ENCODE measurements at places on chromosomes 4 and X. TPM values are rescaled to one million over a fixed set of nuclear protein-coding genes. Genes with fewer than 3 reads are reported as not detected.

The MSANTD1 gene
- 2.6 TPM for total RNA-seq

The TEC gene
- 6.9 TPM for total RNA-seq

The SMR3B gene
- total RNA-seq, result 1.7 TPM

The DHRSX gene
- 28.1 TPM for total RNA-seq

The MAGEA4 gene
- total RNA-seq, result not detected

The CTSO gene
- total RNA-seq, result 1.4 TPM

The DCAF4L1 gene
- total RNA-seq, result 0.26 TPM

The GABRB1 gene
- total RNA-seq, result 3.5 TPM

The IBSP gene
- total RNA-seq, result not detected

DNA sequence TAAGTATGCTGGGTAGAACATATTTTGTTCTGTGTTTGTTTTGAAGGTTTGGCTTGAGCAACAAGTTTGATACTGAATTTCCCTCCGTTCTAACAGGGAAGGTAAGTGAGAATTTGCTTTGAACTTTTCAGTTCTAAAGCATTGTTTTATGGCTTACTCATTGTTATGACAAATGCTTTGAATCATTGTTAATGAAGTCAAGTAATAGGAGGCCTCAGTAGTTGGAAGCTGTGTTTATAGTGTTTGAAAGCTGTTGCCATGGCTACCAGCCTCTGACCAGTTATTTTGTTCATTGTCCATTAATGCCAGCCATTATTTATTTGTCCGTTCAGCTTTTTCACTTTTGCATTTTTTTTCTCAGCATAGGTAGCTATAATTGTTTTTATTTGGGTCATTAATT, 14.4 kb downstream of the CHIC1 start:
- DNase-seq, result no peak

- DNase-seq, result peak; percentile 14
Observed at GRCh38 chr4:108361446-108361820, 192.7 kb upstream of the LEF1 start.

DNA sequence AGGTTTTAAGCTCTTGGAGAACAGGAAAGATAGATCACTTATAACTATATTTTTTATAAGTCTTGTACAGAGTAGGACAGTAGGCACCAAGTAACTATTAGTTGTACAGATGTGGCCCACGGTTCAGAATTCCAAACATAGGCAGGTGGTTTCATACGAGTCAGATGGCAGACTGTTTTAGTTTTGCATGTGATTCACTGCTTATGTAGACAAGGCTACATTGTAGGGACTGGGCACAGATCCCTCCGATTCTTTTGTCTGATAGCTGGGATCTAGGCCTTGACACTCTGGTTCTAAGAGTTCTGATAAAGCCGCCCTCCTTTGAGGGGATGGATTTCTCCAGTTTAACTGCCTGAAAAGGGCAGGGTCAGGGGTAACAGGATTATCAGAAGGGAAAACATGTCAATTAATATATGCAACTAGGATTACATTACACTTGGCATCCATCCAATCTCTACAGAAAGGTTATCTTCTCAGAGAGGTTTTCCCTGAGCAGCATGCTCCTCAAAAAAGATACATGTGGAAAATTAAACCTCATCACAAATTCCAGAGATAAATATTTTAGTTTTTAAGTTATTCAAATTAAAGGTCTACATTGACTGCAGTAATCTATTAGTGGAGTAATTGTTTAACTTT, 87.8 kb downstream of the SPRY1 start:
- peak; percentile 40 for DNase-seq

GRCh38 chr4:187606581-187606980, 389.0 kb upstream of the ZFP42 start:
- DNase-seq, result peak; percentile 84

- DNase-seq, result no peak
Observed at GRCh38 chr4:123167931-123168330, 228.7 kb upstream of the SPRY1 start.

- DNase-seq, result no peak
Observed at GRCh38 chrX:9671998-9672397, 93.6 kb downstream of the GPR143 start.

- no peak for DNase-seq
Observed at GRCh38 chr4:41600243-41600912, 62.4 kb downstream of the LIMCH1 start.

- DNase-seq, result no peak
Observed at GRCh38 chrX:40142417-40142816, 44.7 kb upstream of the BCOR start.

DNA sequence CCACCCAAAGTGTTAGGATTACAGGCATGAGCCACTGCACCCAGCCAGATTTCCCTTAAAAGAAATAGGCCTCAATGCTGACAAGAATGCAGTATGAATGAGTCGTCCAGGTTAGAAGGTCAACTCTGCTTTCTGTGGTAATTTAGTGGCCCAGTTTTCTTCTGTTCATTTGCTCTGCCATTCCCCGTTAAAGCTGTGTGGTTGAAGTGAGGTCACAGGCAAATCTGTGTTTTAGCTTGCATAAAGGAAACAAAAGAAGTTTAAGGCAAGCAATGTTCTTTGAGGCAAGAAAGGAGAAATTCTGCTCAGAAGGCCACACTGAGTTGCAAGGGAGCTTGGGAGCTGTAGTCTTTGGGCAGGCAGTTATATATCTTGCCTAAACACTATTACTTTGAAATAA, 176.8 kb downstream of the LARP7 start:
- no peak for DNase-seq

DNA sequence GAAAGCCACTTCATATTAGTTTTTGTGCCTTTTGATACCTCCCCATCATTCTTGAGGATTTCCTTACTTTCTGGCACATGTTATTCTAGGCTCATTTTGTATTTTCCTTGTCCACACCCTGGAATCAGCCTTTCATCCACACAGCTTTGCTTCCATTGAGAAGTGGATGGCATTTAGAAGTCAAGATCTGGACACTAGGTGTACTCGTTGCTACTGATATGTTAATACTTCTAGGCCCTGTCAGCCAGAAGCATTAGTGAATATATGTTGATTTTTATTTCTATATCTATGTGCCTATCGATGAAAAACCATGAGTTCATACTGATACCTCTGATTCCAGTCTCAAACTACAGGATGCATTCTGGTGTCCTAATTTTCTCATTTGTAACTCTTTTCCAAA, 73.2 kb downstream of the ARHGAP24 start:
- no peak for DNase-seq

GRCh38 chr4:82711158-82711785, 87.3 kb downstream of the SCD5 start:
- no peak for DNase-seq

- DNase-seq, result no peak
Observed at GRCh38 chrX:112536544-112536943, 143.2 kb downstream of the LHFPL1 start.

DNA sequence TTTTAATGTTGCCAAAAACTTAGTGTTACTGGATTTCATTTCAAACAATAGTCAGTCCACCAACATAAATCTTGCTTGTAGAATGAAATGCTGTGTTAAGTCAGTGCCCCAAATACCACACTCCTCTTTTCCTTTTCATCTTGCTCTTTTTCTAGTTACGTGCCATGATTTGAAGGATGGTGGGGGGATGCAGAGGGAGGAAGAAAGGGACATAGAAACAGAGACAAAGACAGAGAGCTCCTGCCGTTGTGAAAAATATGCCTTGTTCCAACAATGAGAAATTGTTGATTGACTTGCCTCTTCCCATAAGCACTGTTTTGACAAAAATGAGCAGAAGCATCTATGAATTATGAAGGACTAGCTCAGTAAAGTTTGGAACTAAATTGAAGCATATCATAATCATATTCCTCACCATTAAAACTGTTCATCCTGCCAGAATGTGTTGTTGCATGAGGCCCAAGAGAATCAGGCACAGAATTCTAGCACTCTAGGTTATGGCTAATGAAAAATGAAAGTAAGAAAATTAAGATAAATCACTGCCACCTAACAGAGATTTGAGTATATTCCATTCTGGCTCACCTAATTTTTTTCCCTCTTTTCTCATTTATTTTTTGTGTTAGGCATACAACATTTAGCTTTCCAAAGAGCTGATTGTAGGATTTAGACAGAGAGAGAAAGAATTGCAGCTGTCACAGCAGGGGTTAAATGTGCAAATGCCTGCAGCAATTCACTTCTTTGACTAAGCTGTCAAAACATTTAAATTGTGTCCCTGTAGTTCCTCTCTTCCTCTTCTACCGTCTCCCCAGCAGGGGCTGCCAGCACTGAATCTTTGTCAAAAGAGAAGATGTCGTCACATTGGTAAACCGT, 111.6 kb upstream of the PTPN13 start:
- peak; percentile 91 for DNase-seq

GRCh38 chrX:93422693-93423092, 250.7 kb downstream of the NAP1L3 start:
- DNase-seq, result peak; percentile 69

DNA sequence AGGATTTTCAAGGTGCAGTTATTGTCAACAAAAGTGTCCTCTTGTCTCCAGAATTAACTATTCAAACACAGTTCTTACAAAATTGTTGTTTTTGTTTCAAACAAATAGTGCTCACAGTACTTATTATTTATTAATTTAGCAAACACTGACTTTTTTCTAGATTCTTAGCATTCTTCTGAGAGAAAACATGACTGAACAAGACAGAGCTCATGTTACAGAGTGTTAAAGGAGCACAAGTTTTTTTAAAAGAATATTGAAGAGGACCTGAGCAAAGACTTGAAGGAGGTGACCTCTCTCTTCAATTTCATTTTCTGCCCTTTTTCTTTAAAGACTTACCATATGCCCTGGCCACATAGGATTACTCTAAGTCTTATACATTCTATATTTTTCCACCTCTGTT, 2220.3 kb upstream of the AGA start:
- DNase-seq, result no peak

DNA sequence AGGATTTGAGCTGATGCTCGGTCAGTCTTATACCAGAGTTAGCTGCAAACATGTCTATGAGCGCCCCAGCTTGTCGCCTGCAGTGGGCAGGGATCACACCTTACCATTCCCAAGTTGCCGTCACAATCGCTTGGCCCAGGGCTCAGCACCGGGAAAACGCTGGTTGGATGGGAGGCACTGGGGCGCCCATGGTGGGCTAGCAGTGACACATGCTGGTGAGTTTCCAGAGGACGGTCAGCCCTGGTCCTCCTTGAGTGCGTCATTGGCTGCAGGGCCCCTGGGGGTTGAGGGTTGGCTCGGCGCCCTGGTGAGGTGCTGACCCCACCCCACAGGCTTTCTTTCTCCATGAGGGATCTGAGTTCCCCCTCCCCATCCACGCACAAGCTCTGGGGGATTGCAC, 50.4 kb downstream of the SORCS2 start:
- no peak for DNase-seq

DNA sequence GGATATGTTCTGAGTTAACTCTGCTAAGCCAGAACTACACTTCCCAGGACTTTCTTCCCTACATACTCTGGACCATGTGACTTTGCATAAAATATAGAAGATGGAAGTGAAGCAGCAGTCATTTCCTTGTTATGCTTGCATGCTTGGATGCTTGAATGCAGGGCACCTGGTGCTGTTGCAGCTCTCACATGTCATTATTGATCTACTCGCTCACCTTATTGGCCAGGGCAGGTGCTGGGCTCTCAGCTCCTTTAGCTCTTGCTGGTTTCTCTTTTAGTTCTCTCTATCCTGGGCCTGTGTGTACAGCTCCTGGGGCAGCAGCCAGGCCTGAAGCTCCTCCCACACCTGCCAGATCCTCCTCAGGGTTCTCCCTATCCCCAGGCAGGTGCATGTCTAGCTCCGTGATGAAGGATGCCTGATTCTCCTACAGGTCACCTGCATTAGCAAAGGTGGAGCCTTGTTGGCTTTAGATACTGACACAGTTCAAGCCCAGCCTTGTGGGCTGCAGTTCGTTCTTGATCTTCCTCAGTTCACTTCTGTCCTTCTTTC, 53.3 kb downstream of the MED28 start:
- DNase-seq, result no peak

DNA sequence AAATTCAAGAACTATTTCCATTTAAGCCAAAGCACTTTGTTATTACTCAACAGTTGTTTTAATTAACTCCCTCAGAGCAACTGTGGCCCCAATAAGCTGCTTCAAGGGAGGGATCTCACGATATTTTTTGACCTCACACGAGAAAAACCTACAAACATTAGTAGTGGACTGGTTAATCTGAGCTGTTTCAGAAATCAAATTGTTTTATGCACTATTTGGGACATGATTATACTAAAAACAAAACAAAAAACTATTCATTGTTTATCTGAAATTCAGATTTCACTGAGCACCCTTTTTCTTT, 74.3 kb downstream of the DCHS2 start:
- DNase-seq, result no peak

DNA sequence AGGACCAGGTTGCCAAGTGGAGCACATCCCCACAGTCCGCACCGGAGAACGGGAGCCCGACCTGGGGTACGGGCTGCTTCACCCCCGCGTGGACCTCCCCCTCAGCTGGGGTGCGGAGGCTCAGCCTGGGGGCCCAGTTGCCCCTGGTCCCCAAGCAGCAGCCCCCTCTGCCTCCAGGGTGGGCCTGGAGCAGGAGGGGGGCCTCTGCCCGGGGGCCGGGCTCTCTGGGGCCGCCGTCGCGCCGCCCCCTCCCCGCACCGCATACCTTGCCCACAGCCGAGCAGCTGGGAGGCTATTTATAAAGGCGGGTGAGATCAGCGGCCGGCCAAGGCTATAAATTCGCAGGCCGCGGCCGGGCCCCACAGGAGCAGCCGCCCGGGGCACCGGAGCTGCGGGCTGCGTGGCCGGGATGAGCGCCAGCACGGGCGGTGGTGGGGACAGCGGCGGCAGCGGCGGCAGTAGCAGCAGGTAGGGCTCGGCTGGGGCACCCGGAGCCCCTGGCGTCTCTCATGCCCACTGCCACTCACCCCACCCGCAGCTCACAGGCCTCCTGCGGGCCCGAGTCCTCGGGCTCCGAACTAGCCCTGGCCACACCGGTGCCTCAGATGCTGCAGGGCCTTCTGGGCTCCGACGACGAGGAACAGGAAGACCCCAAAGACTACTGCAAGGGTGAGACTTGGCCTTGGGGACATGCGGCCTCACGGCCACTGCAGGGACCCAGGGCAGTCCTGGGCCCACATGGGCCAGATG, at the start of gene SRPK3:
TSS of gene SRPK3 (plus strand) at position 364 of the 750 bp plus-strand sequence. CDS start at position 410, 46 bp downstream.
- no peak for DNase-seq

- DNase-seq, result no peak
Observed at GRCh38 chrX:132967049-132967448, 8.6 kb upstream of the HS6ST2 start.

DNA sequence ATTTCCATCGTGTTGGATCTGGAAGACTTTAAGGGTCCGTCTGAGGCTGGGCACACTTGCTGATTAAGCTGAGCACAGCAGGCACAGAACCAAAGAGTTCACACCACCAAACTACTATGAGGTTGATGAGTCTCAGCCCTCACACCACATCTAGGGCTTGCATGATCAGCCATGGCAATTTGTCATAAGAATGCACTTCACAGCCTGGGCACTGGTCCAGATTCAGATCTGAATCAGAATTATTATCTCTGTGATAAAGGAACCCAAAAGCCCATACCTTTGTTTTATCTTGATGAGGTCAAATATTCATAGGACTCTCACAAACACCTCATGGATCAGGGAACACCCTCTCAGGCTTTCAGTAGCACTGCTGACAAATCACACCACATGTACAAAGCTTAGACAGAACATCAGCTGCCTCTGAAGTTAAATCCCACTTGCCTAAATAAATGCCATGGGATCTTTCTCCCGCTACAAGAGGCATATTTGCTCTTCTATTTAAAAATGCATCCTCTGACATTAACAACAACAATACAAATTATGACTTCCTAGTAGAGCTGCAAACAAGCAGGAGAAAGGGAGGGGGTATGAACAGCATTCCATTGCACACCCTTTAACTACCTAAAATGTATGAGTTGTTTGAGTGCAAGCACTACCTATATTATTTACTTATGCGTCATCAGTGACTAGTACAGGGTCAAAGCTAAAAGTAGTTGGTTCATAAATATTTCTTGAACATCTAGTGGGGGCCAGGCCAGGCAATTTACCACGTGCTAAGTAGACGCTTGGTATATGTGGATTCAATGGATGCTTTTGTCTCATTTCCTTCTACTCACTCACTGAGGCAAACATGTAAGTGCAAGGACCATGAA, 186.3 kb upstream of the FGF13 start:
- DNase-seq, result no peak

All from A673 (cell line).